ENCODE measurements at places on chromosomes 16 and 17. TPM values are rescaled to one million over a fixed set of nuclear protein-coding genes. Genes with fewer than 3 reads are reported as not detected.

The SDK2 gene
- 8.8 TPM for total RNA-seq

The MLYCD gene
- 5.5 TPM for total RNA-seq

The SMPD3 gene
- total RNA-seq, result 69.0 TPM

The PRR29 gene
- total RNA-seq, result 6.9 TPM

The CRISPLD2 gene
- 4.6 TPM for total RNA-seq

The ITGA2B gene
- 2.3 TPM for total RNA-seq

The ZDHHC7 gene
- total RNA-seq, result 31.1 TPM

The CX3CL1 gene
- total RNA-seq, result 18.2 TPM

The SLC35B1 gene
- 51.4 TPM for total RNA-seq
